Activated T-helper 2 cell treated with anti-CD3 and anti-CD28 coated beads, Interferon-gamma antibody, Interleukin-2, Interleukin-4, amounts not matched to agents 10 μg/mL and 5 μg/mL and 100 μg/mL, durations not matched to agents 14 hours and 24 hours and 36 hours (primary cell): ENCODE measurements at places on chromosomes 5 and 9. TPM values are rescaled to one million over a fixed set of nuclear protein-coding genes. Genes with fewer than 3 reads are reported as not detected.

CCDC180 gene
- total RNA-seq = 3.4 and 3.5 TPM in 2 replicates

ARHGEF37 gene
- total RNA-seq = 1.1 and 1.6 TPM in 2 replicates

MRPL22 gene
- total RNA-seq = 79.2 and 81.9 TPM in 2 replicates

SPATA31A3 gene
- total RNA-seq = not detected in 2 replicates

OBP2B gene
- total RNA-seq = not detected in 2 replicates

MEGF10 gene
- total RNA-seq = not detected in 2 replicates

- H3K4me3 ChIP-seq = no peak overlapping the region
- no peaks in the 10 kb centered on the region for H3K36me3 ChIP-seq
- no peaks in the 10 kb centered on the region for H3K4me1 ChIP-seq
- H3K27ac ChIP-seq = no peak overlapping the region
Measured at GRCh38 chr5:12100542-12100941, 196.3 kb upstream of the CTNND2 start.

DNA sequence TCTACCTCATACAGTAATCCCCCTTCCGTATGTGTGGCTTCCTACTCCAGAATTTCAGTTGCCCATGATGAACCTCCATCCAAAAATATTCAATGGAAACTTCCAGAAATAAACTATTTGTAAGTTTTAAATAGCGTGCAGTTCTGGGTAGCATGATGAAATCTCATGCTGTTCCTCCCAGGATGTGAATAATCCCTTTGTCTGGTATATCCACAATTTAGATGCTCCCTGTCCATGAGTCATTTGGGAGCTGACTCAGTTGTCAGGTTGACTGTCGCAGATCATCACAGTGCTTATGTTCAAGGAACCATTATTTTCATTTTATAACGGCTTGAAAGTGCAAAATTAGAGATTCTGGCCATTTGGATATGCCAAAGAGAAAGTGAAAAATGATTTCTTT lies 290.1 kb upstream of the CDH9 start:
- no peak overlapping the region for H3K27ac ChIP-seq
- H3K4me3 ChIP-seq = no peak overlapping the region
- no peaks in the 10 kb centered on the region for H3K4me1 ChIP-seq
- DNase-seq = no peak
- H3K27me3 ChIP-seq = no peaks in the 10 kb centered on the region
